Large intestine (tissue), 12 donors: ENCODE measurements at places on chromosomes 5 and 9.

DNA sequence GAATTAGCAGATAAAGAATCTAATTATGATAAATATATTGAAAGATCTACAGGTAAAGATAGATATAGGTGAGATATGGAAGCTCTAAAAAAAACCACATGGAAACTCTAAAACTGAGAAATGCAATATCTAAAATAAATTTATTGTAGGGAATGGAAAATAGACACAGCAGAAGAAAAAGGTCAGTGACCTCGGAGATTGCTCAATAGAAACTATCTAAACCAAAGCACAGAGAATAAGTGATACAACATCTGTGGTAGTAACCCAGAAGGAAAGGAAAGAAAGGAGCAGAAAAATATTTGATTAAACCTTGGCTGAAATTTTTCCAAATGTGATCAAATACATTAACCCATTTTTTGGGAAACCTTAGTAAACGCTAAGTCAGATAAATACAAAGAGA is 43.1 kb upstream of the GLIPR2 start:
- no peak for DNase-seq

DNA sequence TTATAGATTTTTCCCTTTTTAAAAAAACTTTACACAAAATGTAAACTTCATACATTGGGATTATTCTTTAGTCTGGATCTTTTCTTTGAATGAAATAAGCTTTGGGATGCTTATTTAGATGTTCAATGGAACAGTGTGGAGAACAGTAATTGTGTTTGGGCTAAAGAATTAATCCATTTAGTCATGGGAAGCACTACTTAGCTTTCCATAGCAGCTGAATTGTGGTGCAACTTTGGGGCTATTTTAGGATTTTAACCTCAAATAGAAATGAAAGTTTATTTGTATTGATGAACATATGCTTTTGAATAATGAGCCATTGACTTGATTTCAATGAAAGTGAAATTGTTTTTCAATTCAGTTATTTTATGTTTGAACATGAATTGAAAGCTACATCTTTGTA is 72.4 kb downstream of the ZCCHC7 start:
- DNase-seq, result no peak

GRCh38 chr5:73189871-73190376 is 16.9 kb downstream of the TMEM174 start:
- peak; percentile 55 for DNase-seq

- no peak for DNase-seq
Measured at GRCh38 chr5:73858054-73858453, 232.1 kb downstream of the ARHGEF28 start.

- no peak for DNase-seq
Measured at GRCh38 chr5:82274343-82275211, 3.6 kb downstream of the RPS23 start.

DNA sequence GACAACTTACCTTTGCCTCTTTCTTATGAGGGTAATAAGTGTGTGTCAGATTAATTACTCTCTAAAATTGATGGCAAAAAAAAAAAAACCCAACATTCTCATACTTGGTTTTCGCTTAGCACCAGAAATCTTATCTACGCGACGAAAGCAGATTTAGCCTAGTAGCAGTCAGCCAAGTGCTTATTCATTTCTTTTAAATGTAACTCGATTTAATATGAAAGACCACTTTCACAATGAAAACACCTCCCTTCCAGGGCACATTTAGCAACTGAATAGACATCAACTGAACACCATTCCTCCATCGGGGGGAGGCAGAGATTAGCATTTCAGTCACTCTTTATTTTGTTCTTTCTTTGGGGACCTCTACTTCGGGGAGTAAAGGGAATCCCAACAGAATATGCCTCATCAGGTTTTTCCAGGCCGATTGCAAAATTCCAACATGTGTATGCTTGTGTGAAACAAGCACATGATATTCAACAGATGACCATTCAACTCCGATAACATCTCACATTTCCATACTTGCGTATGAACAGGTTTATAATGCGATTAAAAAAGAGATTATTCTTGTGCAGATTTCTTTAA is 124.1 kb upstream of the RETREG1 start:
- no peak for DNase-seq
